Activated CD4-positive, alpha-beta T cell treated with anti-CD3 and anti-CD28 coated beads, Interleukin-2, amount 10 ng/mL, durations not matched to agents 24 days and 14 days (primary cell): ENCODE measurements at places on chromosomes 3 and 15. TPM values are rescaled to one million over a fixed set of nuclear protein-coding genes. Genes with fewer than 3 reads are reported as not detected.

DNA sequence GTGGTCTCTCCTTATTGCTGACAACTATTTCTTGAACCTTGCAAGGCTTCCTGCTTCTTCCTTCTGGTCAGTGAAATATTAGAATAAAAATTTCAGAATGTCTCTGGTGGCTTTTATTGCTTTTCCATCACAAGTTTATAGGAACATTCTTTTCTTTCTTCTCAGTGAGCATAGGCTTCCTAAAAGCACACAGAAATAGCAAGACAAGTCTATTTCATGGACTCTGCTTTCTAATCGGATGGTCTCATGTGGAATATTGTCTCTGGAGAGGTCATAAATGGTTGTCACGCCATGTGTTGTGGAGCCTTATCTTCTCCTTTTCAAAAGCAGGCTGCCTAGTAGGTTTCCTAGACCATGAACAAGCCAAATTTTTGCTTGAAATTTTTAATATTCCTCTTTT is 9.8 kb upstream of the PSMD6 start:
- peaks cover 41% of the 10 kb centered on the region for H3K27me3 ChIP-seq
- H3K36me3 ChIP-seq, result no peaks in the 10 kb centered on the region
- peaks cover 11% of the 10 kb centered on the region for H3K4me1 ChIP-seq
- H3K27ac ChIP-seq, result no peak overlapping the region
- H3K4me3 ChIP-seq, result no peak overlapping the region
- no peak for DNase-seq

DNA sequence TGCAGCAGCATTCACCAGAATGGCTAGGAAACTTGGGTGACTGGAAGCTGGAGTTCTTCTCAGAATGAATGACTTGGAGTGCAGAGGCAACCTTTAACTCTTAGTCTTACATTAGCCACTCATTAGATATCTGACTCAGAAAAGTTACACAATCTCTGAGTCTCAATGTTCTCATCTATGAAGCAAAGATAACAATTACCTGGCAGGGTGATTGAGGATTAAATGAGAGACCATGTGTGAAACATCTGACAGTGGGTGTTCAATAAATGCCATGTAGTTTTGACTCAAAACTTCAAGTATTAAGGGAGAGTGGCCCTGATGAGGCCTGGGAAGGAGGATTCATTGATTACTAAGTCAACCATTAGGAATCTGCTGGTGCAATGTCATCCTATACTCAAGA is 48.3 kb downstream of the MRPL3 start:
- no peaks in the 10 kb centered on the region for H3K27me3 ChIP-seq
- no peak overlapping the region for H3K27ac ChIP-seq
- DNase-seq, result no peak
- no peaks in the 10 kb centered on the region for H3K4me1 ChIP-seq

- no peak overlapping the region for H3K4me3 ChIP-seq
- peaks cover 37% of the 10 kb centered on the region for H3K27me3 ChIP-seq
- no peaks in the 10 kb centered on the region for H3K4me1 ChIP-seq
- no peaks in the 10 kb centered on the region for H3K36me3 ChIP-seq
- no peak for DNase-seq
Observed at GRCh38 chr3:70766301-70766700, 453.9 kb upstream of the MDFIC2 start.

- DNase-seq, result no peak
- no peak overlapping the region for H3K4me3 ChIP-seq
- H3K4me1 ChIP-seq, result no peaks in the 10 kb centered on the region
- no peaks in the 10 kb centered on the region for H3K27me3 ChIP-seq
Observed at GRCh38 chr15:56699743-56700142, 33.6 kb downstream of the ZNF280D start.

DNA sequence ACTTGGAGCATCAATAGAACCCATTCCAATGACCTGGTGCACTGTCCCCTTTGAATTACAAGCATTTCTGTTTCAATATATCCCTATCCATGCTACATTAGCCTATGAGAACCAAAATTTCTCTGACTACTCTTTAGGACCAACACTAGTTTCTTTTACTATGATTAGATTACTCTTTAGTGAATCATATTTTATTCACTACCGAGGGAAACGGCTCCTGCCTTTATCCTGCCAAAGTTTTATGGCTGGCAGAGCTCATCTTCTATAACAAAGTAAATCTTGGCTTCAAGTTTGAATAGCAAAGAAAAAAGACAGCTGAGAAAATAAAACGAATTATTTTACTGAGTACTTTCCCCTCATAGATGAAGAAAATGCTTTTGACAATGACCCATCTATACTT is 120.9 kb downstream of the SLC9A9 start:
- no peaks in the 10 kb centered on the region for H3K27me3 ChIP-seq
- no peaks in the 10 kb centered on the region for H3K36me3 ChIP-seq
- H3K27ac ChIP-seq, result no peak overlapping the region
- H3K4me3 ChIP-seq, result no peak overlapping the region
- no peak for DNase-seq

GRCh38 chr15:26352909-26353308 is 420.0 kb downstream of the GABRB3 start:
- H3K4me1 ChIP-seq, result no peaks in the 10 kb centered on the region
- DNase-seq, result no peak
- no peak overlapping the region for H3K4me3 ChIP-seq
- H3K36me3 ChIP-seq, result no peaks in the 10 kb centered on the region

Gene CKMT1A
- 0.28 and 0.66 TPM in 2 replicates for total RNA-seq

DNA sequence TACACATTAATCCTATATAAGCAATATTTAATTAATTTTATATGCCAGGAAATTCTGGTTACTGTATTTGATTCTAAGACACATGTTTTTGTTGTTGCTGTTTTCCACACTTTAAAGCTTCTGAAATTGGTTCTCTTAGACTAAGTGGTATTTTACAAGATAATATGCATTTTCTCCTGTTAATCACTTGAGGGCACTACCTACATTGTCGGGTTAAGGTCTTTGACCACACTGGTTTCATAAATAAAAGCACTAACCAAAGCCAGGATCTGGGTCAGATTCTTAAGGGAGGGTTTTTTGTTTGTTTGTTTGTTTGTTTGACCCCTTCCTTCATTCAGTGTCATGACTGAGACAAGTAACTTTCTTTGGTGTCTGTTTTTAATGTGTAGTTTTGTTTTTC is 590.2 kb downstream of the RBMS3 start:
- no peaks in the 10 kb centered on the region for H3K4me1 ChIP-seq
- no peak overlapping the region for H3K4me3 ChIP-seq
- no peaks in the 10 kb centered on the region for H3K36me3 ChIP-seq
- no peak for DNase-seq
- no peaks in the 10 kb centered on the region for H3K27me3 ChIP-seq
- H3K27ac ChIP-seq, result no peak overlapping the region

DNA sequence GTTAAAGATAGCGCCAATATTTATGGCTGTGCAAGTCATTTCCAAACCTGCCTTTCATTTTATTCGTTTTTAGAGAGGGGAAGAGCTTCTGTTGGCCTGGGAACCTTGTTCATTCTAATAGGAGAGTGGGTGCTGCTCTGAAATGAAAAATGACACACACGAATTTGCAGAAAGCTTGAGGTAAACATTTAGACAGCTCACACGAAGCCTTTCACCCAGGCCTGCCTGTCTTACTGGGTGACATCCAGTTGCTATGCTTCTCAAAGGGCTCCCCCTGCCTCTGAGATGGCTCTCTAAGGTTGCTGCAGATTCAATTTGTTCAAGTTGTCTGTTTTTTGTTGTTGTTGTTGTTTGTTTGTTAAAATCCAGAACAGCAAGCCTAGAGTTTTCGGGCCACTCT is 18.2 kb downstream of the PEX5L start:
- H3K36me3 ChIP-seq, result no peaks in the 10 kb centered on the region
- H3K4me1 ChIP-seq, result no peaks in the 10 kb centered on the region
- DNase-seq, result no peak
- no peak overlapping the region for H3K27ac ChIP-seq
- no peaks in the 10 kb centered on the region for H3K27me3 ChIP-seq
- H3K4me3 ChIP-seq, result no peak overlapping the region

Gene TM6SF1
- total RNA-seq, result 3.6 and 4.0 TPM in 2 replicates

DNA sequence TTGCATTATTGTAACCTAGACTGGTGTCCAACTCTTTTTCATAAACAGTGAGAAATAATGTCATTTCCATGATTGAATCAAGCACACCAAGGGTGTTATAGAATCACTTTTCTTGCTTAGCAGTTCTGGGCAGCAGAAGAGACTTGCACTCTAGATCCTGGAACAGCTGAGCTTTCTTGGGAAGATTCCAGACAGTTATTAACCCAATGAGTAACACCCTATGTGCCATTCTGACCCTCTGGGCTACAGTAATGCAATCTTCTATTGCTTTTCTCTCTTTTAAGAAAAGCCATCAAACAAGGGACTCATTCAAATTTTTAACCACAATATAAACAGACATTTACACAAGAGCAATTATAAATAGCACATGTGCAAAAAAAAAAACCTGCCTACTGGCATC is 39.3 kb upstream of the USP3 start:
- H3K27ac ChIP-seq, result no peak overlapping the region
- no peak overlapping the region for H3K4me3 ChIP-seq
- peaks cover 24% of the 10 kb centered on the region for H3K4me1 ChIP-seq
- DNase-seq, result no peak

Gene MLF1
- 0.50 and 0.77 TPM in 2 replicates for total RNA-seq

Gene GOLGA8J
- not detected in 2 replicates for total RNA-seq

GRCh38 chr3:151837057-151837456 is 23.1 kb downstream of the AADAC start:
- no peak overlapping the region for H3K4me3 ChIP-seq
- no peak for DNase-seq
- H3K36me3 ChIP-seq, result no peaks in the 10 kb centered on the region
- no peaks in the 10 kb centered on the region for H3K4me1 ChIP-seq

- H3K36me3 ChIP-seq, result peaks cover 3% of the 10 kb centered on the region
- H3K4me1 ChIP-seq, result peaks cover 2% of the 10 kb centered on the region
- no peak for DNase-seq
- no peak overlapping the region for H3K4me3 ChIP-seq
Observed at GRCh38 chr3:105963161-105963560, 94.3 kb upstream of the CBLB start.

Gene UNC13C
- not detected in 2 replicates for total RNA-seq

Gene GABRB3
- not detected in 2 replicates for total RNA-seq

DNA sequence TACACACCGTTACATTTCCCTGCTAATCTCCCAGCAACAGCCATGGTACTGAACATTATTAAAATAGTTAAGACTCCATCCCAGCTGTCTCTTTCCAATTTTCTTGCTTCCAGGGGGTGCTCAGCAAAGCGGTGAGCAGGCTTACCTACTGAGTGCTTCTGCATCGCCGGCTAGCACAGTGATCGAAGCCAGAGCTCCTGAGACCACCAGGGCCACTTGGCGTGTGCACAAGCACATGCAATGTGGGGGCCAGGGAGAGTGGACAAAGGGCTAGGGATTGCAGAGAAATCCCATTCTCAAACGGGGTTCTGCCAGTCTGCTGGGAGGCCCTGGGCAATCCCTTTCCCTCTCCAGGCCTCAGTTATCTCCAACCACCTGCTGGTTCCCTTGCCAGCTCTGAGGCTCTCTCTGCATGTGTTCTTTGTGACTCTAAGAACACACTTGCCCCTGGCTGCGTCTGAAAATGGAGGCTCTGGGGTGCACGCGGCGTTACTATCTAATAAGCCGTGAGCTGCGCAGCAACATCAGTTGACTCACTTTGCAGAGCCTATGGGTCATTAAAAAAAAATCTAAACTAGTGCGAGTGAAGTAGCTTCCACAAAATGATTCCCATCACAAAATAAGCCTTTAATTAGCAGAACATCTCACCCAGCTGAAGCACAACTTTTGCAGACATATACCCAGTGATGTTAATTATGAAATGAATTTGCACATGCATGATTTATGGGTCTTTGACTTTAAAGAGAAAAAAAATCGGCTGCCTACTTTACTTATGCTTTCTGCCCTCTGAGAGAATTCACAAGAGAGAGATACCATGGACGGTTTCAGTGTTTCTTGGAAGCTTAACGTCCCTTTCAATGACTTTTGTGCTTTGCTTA is 271.5 kb downstream of the TLE3 start:
- H3K4me1 ChIP-seq, result no peaks in the 10 kb centered on the region
- peaks cover 19% of the 10 kb centered on the region for H3K27me3 ChIP-seq
- DNase-seq, result no peak

GRCh38 chr3:30493911-30494311 is 112.5 kb upstream of the TGFBR2 start:
- no peak for DNase-seq
- no peak overlapping the region for H3K27ac ChIP-seq
- H3K27me3 ChIP-seq, result no peaks in the 10 kb centered on the region
- no peak overlapping the region for H3K4me3 ChIP-seq

GRCh38 chr15:57158589-57158988 is 217.7 kb upstream of the CGNL1 start:
- H3K27ac ChIP-seq, result no peak overlapping the region
- DNase-seq, result no peak
- H3K27me3 ChIP-seq, result no peaks in the 10 kb centered on the region
- H3K36me3 ChIP-seq, result peaks cover 14% of the 10 kb centered on the region

GRCh38 chr3:111156517-111156916 is 84.9 kb downstream of the NECTIN3 start:
- H3K27me3 ChIP-seq, result peaks cover 2% of the 10 kb centered on the region
- no peak overlapping the region for H3K27ac ChIP-seq
- no peaks in the 10 kb centered on the region for H3K4me1 ChIP-seq
- no peaks in the 10 kb centered on the region for H3K36me3 ChIP-seq
- no peak overlapping the region for H3K4me3 ChIP-seq

DNA sequence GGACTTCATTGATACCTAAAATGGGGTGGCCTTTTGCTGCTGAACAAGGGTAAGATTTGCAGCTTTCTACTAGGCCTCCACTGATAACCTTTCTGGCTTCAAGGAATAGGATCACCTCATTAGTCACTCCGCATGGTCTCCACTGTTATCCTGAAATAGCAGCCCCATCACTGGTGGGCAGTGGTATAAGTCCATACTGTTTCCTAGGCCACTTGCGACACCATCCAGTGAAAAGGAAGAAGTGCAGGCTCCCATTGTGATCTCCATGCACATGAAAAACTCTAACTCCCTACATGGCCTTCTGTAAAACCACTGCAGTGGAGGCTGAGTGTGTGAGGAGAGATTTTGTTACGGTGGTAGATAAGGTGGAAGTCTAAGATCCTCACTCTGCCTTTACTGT is 1455.9 kb downstream of the SI start:
- H3K4me1 ChIP-seq, result no peaks in the 10 kb centered on the region
- no peaks in the 10 kb centered on the region for H3K27me3 ChIP-seq
- no peak overlapping the region for H3K4me3 ChIP-seq
- H3K36me3 ChIP-seq, result no peaks in the 10 kb centered on the region
- DNase-seq, result no peak
- H3K27ac ChIP-seq, result no peak overlapping the region

DNA sequence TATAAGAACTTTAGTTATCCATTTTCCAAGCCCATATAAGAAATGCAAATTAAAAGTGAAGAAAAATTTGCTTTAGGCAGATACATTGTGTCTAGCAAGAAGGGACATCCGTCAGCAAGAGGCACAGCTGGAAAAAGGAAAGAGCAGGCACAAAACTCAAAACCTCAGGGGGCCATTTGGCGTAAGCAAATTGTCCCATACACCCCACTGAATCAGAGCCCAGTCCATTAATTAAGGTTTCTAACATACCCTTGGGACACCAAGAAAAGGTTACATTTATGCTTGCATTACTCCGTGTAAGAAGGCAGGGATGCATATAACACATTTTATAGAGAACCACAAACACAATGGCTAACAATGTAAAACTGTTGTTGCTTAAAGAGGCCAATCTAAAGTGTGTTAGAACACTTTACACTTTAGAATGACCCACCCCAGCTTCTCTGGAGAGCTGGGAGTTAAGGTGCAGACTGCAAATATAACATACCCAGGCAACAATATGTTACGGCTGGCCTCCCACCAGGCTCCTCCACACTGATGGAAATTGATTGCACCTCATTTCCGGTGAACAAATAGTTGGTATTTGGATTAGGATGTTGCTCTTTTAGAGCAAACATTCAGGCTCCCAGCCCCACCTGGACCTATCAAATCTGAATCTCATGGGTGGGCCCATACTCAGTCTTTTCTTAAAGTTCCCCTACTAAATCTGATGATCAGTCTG is 23.2 kb downstream of the SEMA5B start:
- H3K27me3 ChIP-seq, result peaks cover 61% of the 10 kb centered on the region
- H3K4me1 ChIP-seq, result peaks cover 4% of the 10 kb centered on the region
- no peak for DNase-seq
- H3K36me3 ChIP-seq, result no peaks in the 10 kb centered on the region
